ENCODE measurements at places on chromosomes 2 and 18.

- no peak for DNase-seq
Measured at GRCh38 chr2:108560241-108560811, 26.1 kb downstream of the LIMS1 start.

GRCh38 chr2:235504441-235505180 lies 10.8 kb downstream of the AGAP1 start:
- no peak for DNase-seq

- no peak for DNase-seq
Measured at GRCh38 chr2:223591596-223591995, 10.6 kb downstream of the SCG2 start.

DNA sequence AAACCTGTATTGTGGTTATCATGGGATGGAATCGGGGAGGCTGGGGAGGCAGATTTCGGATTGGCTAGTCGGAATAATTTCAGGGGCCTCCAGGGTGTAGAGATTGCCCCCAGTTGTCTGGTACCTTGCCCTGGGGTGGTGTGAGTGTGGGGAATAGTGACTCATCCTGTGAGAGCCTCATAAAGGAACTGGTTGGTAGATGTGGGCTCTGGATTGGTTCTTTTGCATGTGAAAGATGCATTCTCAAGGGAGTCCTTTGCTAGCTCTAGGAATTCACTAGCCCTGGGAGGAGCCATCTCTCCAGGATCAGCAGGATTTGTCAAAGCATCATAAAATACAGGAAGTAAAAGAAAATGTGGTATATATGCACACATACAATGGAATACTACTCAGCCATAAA lies 331.6 kb downstream of the SETBP1 start:
- no peak for DNase-seq

DNA sequence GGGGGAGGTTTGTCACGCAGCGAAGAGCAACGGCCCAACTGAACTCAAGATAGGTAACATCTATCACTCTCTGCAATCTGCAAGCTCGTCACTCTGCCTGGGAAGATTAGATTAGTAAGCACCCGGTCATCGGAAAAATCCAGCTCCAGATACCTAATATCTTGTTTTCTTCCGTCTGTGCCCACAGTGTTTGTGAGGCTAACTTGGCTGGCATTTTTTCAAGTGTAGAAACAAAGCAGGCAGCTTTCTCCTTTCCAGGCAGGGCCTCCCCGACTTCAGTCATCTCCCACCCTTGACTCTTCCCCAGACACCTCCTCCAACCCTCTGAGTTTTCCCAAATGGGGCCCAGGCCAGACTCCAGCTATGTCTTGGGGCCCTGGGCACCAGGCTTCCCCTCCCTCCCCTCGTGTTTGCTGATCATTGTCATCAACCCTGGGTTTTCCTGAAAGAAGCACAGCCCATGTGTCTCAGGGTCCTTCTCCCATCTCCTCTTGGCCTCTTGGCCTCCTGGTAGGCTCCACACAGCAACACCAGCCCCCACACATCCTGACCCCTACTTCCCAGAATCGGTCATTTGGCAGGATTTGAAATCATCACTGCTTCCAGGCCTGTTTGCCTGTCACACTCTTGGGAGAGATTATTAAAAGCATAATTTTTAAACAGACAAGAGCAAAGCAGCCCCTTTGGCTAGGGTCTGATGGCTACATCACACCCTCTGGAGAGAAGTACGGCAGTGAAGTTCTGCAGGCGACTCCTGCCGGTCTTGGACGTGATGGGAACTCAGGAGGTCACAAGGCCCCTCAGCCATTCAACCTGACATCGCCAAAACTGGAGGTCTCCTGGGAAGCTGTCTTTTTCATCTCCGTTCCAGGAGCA lies 144.9 kb upstream of the ID2 start:
- no peak for DNase-seq

GRCh38 chr2:161031511-161031910 lies 128.7 kb upstream of the TANK start:
- no peak for DNase-seq

DNA sequence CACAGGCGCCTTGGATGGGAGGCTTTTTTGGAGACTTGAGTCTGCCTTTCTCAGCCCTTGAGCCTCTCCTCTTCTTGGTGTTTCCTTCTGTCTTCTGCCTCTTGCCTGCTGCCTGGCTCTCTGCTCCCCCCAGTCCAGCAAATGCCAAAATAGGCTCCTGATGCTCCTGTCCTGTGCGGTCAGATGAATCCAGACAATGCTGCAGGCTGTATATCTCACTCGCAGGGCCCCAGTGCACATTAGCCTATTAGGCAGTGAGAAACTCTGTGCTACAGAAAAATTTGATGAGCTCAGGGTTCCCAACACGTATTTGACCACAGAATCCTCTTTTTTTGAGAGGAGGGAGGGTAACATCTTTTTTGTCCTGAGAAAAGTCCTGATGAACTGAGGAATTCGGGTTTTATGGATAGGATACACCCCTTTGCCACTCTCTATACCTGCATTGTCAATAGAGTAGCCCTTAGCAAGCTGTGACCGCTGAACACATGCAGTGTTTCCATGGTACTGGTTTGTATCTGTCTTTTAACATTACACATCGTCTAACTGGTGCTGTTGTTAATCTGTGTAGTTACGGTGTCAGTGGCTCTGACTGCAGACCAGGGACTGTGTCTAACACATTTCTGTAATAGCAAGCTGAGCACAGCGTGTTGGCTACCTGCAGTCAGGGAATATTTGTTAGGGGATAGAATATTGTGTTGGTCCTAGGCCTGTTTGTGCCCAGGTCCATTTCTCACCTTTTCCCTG lies 50.8 kb downstream of the FAM228A start:
- DNase-seq: no peak
